ENCODE measurements at places on chromosomes 7 and 10.

DNA sequence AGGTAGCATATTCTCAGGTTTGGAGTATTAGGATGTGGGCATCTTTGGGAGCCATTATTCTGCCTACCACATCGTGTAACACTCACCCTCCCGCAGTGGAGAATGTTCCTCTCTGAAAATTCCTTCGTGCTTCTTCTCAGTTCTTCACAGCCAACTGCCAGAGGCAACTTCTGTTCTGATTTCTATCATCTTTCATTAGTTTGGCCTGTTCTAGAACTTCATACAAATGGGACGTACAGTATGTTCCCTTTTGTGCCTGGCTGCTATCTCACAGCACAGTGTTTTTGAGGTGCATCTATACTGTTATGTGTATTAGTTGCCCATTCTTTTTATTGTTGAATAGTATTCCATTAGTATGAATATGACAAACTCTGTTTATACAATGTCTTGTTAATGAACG lies 8.9 kb upstream of the SLC26A3 start:
- DNase-seq, result no peak

- DNase-seq, result no peak
Observed at GRCh38 chr10:52632591-52632990, 140.0 kb downstream of the MBL2 start.

DNA sequence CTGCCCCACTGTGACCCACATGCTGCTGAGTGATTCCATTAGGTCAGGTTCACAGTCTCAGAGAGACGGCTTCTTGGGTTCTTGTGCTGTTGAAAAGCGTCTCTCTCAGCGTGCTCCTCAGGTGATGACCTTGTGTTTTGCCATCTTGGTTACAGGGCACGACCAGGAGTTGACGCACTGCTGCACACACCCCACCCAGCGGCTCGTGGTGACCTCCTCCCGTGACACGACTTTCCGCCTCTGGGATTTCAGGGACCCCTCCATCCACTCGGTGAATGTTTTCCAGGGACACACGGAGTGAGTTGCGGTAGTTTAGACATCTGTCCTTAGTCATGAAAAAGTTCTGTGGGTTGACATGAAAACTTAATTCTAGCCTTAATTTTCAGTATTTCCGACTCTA lies 48.8 kb downstream of the WDR37 start:
- DNase-seq, result no peak

GRCh38 chr7:112272921-112273561 lies 66.5 kb downstream of the ZNF277 start:
- DNase-seq, result no peak

- no peak for DNase-seq
Observed at GRCh38 chr10:74624501-74624900, 201.9 kb upstream of the KAT6B start.

DNA sequence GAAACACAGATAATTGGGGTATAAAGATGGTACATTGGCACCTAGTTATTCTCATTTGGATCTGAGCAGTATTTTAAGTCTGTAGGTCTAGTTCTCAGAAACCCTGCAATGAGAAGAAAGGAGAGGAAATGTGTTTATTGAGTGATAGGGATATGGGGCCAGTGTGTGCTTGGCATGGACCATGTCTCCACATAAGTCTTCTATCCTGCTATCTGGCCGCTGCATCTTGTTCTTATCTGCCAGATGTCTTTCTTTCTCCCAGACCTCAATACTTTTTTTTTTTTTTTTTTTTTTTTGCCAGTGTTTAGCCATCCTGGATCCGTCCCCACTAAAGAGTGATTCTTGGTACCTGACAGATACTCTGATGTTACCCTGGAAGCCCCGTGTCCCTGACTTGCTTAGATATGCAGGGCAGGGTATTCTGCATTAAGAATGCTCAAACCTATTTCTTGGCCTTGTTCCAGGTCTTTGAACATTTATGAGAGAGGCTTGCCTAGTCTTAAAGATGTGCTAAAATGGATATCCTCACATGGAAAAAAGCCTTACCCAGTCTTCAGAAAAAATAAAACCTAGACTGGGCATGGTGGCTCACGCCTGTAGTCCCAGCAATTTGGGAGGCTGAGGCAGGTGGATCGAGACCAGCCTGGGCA lies 10.0 kb downstream of the MTURN start:
- no peak for DNase-seq

DNA sequence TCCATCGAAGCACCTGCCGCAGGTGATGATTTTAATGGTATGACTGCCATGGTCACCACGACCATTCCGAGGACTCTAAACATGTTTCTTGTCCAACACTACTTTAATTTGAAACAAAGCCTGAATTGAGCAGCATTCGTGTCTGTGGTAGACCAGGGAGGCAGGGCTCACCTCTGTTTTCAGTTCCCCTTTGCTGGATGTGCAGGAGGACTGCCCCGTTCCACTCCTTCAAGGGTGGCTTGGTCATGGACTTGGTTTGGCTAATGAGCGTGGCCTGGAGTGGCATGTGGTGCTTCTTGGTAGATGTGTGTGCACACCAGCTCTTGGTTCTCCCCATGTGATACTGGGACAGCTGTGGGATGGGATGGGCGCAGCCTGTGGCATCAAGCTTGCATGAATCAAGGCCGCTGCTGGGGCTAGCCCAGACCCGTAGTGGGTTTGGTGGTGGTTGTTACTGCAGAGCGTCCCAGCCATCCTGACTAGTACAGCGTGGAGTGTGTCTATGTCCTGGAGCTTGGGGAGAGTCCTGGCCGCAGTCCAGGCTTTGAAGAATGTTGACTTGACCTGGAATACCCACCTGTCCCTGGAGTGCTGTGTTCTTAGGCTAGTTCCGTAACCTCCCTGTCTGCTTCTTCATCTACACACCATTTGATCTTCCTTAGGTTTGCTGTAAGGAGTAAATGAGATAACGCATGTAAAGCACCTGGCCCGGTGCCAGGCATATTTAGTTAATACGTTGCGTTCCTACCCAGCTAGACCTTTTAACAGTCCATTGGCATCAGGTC lies 34.8 kb downstream of the MGMT start:
- peak; percentile 79 for DNase-seq

DNA sequence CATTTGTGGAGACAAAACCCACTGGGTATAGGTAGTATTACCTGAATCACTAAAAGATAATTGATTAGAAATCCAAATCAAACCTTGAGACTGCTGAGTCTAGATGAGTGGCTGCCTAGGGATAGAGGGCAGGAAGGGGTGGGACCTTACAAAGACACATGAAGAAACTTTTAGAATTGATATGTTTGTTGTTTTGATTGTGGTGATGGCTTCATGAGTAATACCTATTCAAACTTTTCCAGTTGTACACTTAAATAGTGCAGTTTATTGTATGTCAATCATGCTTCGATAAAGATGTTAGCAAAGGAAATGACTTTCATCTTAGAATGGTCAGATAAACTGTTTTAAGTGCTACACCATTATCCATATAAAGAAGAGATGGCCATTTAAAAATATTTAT lies 188.7 kb upstream of the KAT6B start:
- DNase-seq, result no peak

All from NCI-H526 treated with DMSO at 0.1 percent for 48 hours (cell line).